Activated T-helper 1 cell treated with anti-CD3 and anti-CD28 coated beads, Interleukin-12 subunit alpha, Interleukin-12 subunit beta, Interleukin-2, Interleukin-4 antibody, amounts not matched to agents 30 ng/mL and 10 ng/mL and 1 ng/mL, durations not matched to agents 14 hours and 24 hours and 36 hours (primary cell): ENCODE measurements at places on chromosomes 1 and 21.

GRCh38 chr21:25273959-25274358 lies 333.3 kb downstream of the MRPL39 start:
- DNase-seq: no peak

GRCh38 chr21:38041493-38041892 lies 125.2 kb upstream of the KCNJ6 start:
- DNase-seq: no peak

DNA sequence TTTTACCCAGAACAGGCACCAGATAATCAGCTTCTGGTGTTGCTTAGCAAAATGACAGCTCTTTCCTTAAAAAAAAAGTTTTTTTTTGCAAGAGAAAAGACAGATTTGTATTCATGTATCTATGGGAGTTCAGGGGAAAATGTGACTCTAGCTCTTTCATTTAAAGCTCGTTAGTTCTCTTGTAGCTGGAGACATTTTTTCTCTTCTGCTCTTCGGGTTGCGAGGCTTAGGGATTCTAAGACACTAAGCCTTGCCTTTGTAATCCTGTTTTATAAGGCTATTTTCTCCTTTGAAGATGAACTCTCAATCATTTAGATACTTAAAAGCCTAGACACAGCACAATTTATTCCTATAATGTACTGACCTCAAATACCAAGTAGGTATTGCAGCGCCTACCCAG lies 40.3 kb upstream of the EDARADD start:
- DNase-seq: no peak

DNA sequence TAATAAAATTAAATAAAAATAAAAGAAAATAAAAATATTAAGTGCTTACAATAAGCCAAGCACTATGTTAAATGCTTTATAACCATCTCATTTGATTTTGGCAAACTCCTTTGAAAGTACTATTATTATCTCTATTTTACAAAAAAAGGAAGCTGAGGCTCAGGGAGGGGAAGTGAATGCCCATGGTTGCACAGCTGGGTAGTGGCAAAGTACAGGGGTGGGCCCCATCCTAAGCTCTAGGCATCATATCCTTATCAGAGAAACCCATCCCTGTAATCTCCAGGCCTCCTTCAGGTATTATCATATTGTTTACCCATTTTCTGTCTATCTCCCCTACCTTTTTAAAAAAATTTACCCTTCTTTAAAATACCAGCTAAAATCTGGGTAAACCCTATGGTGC lies 2.3 kb upstream of the MED18 start:
- no peak for DNase-seq

GRCh38 chr1:74395571-74395970 lies 116.8 kb downstream of the LRRC53 start:
- DNase-seq: no peak

DNA sequence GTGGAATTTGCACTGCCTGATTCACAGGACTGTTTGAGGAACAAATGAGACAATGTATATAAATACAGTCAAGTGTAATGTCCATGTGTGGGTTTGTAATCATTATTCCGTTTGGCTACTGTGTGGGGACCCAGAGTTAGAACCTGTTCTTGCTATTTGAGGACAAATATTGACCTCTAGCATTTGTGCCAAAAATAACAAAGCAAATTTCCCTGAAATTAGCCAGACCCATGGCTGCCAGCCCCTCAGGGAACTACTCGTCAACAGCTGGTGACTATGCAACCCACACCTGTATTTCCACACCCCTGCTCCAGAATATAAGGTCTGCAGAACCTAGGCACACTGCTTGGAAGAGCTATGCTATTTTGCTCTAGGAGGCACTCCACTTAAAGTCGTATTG lies 70.7 kb downstream of the KCNJ6 start:
- DNase-seq: no peak

- no peak for DNase-seq
Measured at GRCh38 chr1:194366705-194367104, 1180.3 kb upstream of the B3GALT2 start.

GRCh38 chr21:45403825-45404729 lies 888 bp upstream of the COL18A1 start:
- DNase-seq: no peak

DNA sequence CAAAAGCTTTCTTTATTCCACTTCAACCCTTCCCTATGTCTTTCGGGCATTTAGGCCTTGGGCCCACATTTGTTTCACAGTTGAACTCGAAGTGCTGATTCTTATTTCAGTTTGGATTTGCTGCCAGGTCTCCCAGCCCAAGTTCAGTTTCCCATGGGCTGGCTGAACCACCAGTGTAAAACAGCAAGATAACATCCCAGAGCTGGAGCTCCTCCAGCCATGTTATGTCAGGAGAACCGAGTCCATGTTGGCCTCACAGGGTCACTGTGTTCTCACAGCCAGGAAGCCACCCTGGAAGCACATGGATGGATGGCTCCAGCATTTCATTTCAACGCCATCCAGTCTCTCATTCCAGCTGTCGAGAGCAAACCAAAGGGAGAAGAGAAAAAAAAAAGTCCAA lies 45.2 kb upstream of the RXRG start:
- no peak for DNase-seq

DNA sequence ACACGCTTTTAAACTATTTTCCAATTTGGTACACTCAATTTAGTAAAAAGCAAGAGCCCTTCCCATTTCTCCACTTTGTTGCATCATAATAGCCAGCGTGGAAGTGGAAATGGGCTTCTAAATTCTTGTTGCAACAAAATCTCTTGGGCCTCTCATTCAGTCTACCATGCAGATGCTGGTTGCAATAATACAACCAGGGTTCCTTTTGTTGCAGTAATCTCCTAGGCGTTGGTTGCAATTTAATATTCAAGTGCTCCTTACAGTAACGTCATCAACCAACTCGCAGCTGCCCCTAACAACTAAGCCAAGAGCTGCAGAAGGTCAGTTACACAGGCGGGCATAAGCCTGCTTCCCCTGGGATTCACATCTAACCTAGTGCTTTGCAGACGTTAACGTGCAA lies 2.7 kb upstream of the HDGF start:
- DNase-seq: no peak

DNA sequence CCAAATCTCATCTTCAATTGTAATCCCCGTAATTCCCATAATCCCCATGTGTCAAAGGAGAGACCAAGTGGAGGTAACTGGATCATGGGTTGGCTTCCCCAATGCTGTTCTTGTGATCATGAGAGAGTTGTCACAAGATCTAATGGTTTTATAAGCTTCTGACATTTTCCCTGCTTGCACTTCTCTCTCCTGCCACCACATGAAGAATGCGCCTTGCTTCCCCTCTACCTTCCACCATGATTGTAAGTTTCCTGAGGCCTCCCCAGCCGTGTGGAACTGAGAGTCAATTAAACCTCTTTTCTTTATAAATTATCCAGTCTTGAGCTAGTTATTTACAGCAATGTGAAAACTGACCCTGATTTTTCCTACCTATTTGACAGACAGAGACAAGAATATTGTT lies 162.5 kb upstream of the SYT6 start:
- no peak for DNase-seq

DNA sequence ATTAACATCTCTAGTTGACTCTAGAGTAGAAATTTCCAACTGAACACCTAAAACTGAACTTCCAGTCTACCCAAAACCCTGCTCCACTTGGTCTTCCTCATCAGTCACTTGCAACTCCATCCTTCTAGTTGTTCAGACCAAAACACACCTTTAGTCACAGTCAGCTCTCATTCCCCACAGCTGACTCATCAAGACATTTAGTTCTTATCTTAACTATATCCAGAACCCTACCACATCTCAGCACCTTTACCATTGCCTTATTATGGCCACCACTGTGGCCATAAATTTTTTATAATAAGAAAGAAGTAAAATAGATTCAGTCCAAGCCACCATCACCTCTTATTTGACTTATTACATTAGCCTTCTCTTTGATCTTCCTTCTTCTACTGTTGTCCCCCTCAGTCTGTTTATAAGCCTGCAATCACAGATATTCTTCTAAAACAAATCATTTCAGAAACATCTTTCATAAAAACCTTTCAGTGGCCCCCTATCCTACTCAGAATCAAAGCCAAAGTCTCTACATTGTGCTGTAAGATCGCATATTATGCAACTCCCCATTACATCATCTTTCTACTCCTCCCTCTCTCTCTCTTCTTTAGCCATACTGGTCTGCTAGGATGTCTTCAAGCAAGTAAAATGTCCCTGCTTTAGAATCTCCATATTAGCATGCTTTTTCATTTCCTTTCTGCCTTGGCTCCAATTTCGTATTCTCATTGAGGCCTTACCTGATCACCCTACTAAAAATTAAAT lies 275.9 kb downstream of the LRRC40 start:
- DNase-seq: no peak

GRCh38 chr1:15322648-15323350 lies 75.8 kb downstream of the FHAD1 start:
- DNase-seq: no peak

- DNase-seq: no peak
Measured at GRCh38 chr1:245118806-245119205, 36.0 kb upstream of the KIF26B start.

DNA sequence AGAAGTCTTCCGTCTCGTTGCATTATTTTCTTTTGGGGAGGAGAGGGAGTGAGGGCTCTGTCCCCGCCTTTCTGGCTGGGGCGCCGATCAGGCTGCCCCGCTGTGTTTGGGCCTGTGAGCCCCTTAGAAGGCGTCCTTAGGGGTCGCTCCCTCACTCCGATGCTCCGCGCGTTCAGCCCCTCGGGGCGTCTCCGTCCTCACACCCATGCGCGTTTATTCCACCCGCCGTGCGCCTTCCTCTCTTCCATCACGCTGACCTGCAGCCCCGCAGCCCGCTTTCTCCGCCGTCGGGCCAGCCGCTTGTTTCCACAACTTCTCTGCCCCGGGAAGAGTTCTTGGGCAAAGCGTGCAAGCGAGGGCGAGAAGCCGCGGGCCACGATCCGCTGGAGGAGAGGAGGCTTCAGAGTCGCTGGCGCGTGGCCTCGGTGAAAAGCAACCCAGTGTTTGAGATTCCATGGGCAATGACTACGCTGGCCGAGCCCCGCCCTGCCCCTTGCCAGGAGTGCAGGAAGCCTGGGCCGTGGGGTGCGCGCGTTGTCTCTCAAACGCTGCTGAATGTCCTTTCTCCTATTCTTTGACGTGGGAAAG lies 27.7 kb downstream of the TRIM11 start:
- DNase-seq: no peak

DNA sequence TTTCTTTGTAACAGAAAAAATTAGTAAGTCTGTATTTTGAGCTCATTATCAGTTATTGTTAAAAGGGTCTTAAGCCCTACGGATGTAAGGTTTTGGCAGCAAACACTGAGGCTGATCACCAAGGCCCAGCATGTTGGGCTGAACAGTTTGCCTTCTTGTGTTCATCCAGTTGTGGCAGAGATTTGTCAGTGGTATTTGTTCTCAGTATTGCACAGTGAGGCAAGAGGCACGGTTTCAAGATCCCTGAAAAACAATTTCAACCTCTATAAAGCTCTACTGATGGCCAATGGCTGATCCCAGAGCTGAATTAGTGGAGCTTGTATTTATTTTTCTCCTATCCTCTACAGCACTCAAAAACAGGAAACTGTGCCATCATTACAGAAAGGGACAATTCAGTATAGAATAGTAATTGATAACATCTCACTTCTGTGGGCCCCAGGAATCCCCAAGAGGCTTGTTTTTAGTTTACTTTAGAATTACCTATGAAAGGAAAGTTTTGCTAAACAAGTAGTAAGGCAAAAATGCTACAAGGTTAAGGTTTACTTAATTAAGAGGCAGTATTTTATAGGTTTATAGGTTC lies 191.8 kb upstream of the RAB4A start:
- no peak for DNase-seq

GRCh38 chr1:162218546-162218945 lies 149.1 kb downstream of the NOS1AP start:
- no peak for DNase-seq

DNA sequence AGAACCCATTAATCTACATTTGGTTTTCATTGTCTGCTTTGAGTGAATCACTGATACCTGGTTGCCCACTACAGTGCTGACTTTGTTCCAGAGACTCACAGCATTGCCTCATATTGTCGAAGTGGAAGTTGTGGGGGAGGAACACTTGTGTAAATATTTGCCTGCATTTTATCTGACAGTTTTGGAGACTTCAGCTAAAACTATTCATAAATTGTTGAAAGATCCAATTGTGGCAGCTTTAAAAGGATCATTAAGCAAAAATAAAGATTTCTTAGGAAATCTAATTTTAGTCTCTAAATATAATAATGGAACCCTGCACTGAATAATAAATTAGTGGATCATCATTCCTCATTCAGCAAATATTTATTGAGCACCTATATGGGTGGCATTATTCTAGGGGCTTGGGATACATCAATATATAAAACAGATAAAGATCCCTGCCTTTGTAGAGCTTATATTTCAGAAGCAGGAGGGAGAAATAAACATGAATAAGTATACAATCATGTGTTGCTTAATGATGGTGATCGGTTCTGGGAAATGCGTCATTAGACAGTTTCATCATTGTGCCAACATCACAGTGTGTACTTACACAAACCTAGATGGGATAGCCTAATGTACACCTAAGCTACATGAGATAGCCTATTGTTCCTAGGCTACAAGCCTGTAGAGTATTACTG lies 73.5 kb downstream of the OSBPL9 start:
- DNase-seq: no peak

GRCh38 chr21:38208118-38208517 lies 48.7 kb upstream of the KCNJ15 start:
- no peak for DNase-seq
